ENCODE measurements at places on chromosomes 1 and 21. TPM values are rescaled to one million over a fixed set of nuclear protein-coding genes. Genes with fewer than 3 reads are reported as not detected.

GRCh38 chr1:115277276-115277675 is 60.8 kb downstream of the NGF start:
- no peak overlapping the region for H3K27ac ChIP-seq
- peak; percentile 88 for DNase-seq
- no peaks in the 10 kb centered on the region for H3K36me3 ChIP-seq
- H3K4me1 ChIP-seq = peaks cover 6% of the 10 kb centered on the region
- H3K4me3 ChIP-seq = no peak overlapping the region

GRCh38 chr1:17297991-17298390 is 10.0 kb upstream of the PADI4 start:
- no peak overlapping the region for H3K27ac ChIP-seq
- H3K27me3 ChIP-seq = peaks cover 5% of the 10 kb centered on the region
- H3K36me3 ChIP-seq = no peaks in the 10 kb centered on the region
- no peak for DNase-seq

GRCh38 chr1:186887203-186887602 is 58.5 kb downstream of the PLA2G4A start:
- no peaks in the 10 kb centered on the region for H3K27me3 ChIP-seq
- H3K4me1 ChIP-seq = no peaks in the 10 kb centered on the region
- peak; percentile 60 for DNase-seq
- no peaks in the 10 kb centered on the region for H3K36me3 ChIP-seq
- H3K4me3 ChIP-seq = no peak overlapping the region
- no peak overlapping the region for H3K27ac ChIP-seq

GRCh38 chr1:36803868-36804570 is 230.3 kb downstream of the GRIK3 start:
- H3K27me3 ChIP-seq = no peaks in the 10 kb centered on the region
- no peak overlapping the region for H3K27ac ChIP-seq

GRCh38 chr1:11654137-11654938 is at the start of the genes FBXO2 and FBXO44:
Gene FBXO2, minus strand, starts transcription at chr1:11654429. Its CDS starts 89 bp downstream, at chr1:11654340.
Gene FBXO44, plus strand, starts transcription at chr1:11654877. Its CDS starts 959 bp downstream, at chr1:11655836.
- H3K27me3 ChIP-seq = peaks cover 11% of the 10 kb centered on the region
- DNase-seq = no peak
- peaks cover 11% of the 10 kb centered on the region for H3K4me1 ChIP-seq
- no peaks in the 10 kb centered on the region for H3K36me3 ChIP-seq

DNA sequence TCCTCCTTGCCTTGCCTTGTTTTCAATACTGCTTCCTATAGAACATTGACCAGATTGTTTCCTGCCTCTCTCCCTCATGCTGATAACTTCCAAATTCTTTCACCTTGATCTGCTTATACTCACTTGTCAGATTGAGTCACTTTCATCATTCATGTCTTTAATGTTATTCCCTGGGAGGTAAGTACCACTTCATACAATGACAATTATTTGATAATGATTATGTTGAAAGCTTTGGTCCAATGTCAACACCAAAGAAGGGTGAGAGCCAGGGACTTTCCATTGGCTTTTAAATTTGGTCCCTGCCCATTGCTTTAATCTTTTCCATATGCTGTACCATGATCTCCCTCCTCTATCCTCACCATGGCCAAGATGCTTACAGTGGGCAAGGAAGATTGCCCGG is 137.4 kb downstream of the SYT2 start:
- no peak for DNase-seq
- no peak overlapping the region for H3K27ac ChIP-seq
- no peak overlapping the region for H3K4me3 ChIP-seq
- no peaks in the 10 kb centered on the region for H3K27me3 ChIP-seq

GRCh38 chr1:55456971-55457370 is 241.8 kb upstream of the USP24 start:
- no peaks in the 10 kb centered on the region for H3K27me3 ChIP-seq
- no peaks in the 10 kb centered on the region for H3K4me1 ChIP-seq
- H3K27ac ChIP-seq = no peak overlapping the region
- DNase-seq = no peak

GRCh38 chr21:45724345-45724961 is 80.9 kb downstream of the PCBP3 start:
- no peak overlapping the region for H3K4me3 ChIP-seq
- H3K36me3 ChIP-seq = no peaks in the 10 kb centered on the region
- peaks cover 4% of the 10 kb centered on the region for H3K4me1 ChIP-seq
- no peaks in the 10 kb centered on the region for H3K27me3 ChIP-seq
- no peak for DNase-seq

- no peaks in the 10 kb centered on the region for H3K36me3 ChIP-seq
- DNase-seq = no peak
- no peak overlapping the region for H3K4me3 ChIP-seq
- no peaks in the 10 kb centered on the region for H3K4me1 ChIP-seq
- H3K27me3 ChIP-seq = no peaks in the 10 kb centered on the region
These were observed 55.2 kb upstream of the LGALS8 start for GRCh38 chr1:236468625-236469024.

DNA sequence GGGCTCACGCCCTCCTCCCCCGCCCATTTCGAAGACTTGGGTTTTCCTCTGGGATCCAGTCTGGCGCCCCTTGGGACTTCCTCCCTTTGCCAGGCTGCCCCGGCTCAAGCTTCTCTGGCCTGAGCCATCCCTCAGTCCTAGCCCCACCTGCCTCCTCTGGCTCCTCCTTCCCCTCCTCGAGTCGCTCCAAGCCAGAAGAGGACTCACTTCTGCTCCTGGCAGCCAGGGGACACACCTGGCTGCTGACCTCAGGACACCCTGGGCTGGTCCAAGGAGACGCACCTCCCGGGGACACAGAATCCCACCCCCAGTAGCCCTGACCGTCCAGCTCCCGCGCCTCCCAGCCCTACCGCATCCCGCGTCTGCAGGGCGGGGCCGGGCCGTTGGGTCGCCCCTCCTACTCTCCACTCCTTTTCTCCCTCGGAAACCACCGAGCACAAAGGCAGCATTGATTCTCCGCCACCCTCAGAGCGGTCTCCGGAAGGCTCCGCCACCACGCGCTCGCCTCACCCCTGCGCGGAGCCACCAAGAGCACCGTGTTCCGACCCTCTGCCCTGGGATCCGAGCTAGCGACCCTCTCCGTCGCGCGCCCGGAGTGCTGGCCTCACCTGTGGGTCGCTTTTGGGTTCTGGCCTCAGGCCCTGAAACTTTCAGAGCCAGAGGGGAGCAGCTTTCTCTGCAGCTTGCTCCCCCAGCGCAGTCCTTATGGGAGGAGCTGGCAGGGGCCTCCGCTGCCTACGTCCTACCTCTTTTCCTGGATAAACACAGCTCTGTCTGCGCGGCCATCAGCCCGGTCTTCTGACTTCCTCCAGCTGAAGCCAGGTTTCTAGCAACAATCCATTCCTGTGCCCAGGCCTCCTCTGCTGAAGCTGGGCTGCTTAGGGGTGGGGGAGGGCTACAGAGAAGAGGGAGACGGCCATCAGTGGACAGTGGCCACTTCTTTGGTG is at the start of gene C2CD4D:
TSS of gene C2CD4D (minus strand) at position 364 of the 947 bp plus-strand sequence. CDS start 831 bp downstream, outside the sequence.
- no peak for DNase-seq
- H3K4me1 ChIP-seq = peaks cover 27% of the 10 kb centered on the region
- peak within 1 kb of the TSS; percentile 40 for H3K4me3 ChIP-seq
- no peak within 1 kb of the TSS for H3K27ac ChIP-seq

DNA sequence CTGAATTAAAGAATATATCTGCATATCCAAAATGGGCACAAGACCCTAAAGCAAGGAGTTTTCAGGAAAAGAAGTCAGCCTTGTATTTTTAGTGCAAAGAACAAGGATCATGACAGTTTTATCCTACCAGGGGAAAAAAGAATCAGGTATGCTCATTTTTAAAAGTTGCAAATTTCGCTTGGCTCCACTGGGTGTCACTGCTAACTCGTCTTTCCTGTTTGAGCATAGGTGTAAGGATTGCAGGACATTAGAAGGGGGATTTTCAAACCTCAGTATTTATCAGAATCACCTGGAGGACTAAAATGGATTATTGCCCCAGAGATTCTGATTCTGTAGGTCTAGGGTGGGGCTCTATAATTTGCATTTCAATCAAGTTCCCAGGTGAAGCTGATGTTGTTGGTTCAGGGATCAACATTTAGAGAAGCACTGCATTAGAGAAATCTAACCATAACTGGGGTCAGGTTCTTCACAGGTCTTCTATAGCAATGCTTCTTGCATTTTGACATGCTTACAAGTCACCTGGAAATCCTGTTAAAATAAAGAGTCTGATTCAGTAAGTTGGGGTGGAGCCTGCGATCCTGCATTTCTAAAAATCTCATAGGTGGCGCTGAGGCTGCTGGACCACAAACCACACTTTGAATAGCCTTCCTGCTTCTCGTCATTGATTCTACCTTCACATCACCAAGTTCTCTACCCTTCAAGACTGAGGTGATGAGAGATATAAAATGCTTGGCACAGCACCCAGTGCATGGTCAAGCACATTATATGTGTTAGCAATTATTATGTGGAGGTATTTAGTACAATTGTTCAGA is 39.6 kb downstream of the NUF2 start:
- no peak for DNase-seq
- H3K4me3 ChIP-seq = no peak overlapping the region
- no peaks in the 10 kb centered on the region for H3K36me3 ChIP-seq
- H3K4me1 ChIP-seq = no peaks in the 10 kb centered on the region
- H3K27ac ChIP-seq = no peak overlapping the region

DNA sequence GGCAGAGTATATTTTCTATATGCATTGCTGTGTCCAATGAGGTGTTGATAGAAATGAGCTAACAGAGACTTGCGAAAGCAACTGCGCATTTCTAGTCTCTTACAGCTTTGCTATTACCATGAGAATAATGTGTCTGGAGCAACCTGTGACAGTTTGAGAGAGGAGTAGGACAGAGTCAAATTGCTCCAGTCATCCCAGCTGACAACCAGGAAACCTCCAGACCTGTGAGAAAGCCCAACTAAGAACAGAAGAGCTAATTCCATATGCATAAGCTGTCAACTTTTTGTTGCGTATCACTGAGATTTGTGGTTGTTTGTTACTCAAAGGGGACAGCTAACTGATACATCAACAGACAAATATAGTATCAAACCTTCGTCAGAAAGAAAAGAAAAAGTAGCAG is 354.1 kb upstream of the LRRC7 start:
- no peak for DNase-seq
- H3K36me3 ChIP-seq = no peaks in the 10 kb centered on the region
- H3K4me3 ChIP-seq = no peak overlapping the region
- H3K4me1 ChIP-seq = no peaks in the 10 kb centered on the region

- DNase-seq = peak; percentile 81
- peaks cover 5% of the 10 kb centered on the region for H3K36me3 ChIP-seq
- no peak overlapping the region for H3K4me3 ChIP-seq
- H3K4me1 ChIP-seq = peaks cover 6% of the 10 kb centered on the region
These were observed 34.8 kb downstream of the CHAF1B start for GRCh38 chr21:36419996-36420395.

DNA sequence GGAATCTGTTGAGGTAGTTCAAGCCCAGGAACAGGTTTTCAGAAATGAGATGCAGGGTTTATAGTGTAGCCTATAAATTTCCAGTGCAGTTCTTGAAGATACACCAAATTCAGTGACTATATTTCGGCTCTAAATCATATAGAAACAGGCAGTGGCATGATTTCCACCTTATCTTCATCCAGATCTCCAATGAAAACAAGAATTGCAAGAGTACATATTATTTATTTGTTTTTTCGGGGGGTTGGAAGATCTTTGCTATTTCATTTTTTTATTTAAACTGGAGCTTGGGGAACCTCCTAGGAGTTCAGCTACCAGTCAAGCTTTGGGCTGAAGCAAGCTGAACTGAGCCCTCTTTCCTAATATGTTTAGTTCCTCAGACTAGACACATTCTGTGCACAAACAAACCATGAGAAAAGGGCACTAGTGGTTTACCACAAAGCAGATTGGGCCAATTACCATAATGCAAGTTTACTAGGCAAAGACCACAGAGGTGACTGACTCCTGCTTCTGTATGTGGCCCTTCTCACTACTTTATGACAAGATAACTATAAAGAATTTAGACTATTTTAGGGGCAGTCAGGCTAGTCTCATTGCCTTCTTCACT is 68.5 kb downstream of the RGS2 start:
- peaks cover 3% of the 10 kb centered on the region for H3K27me3 ChIP-seq
- H3K4me1 ChIP-seq = peaks cover 4% of the 10 kb centered on the region
- no peak overlapping the region for H3K4me3 ChIP-seq

DNA sequence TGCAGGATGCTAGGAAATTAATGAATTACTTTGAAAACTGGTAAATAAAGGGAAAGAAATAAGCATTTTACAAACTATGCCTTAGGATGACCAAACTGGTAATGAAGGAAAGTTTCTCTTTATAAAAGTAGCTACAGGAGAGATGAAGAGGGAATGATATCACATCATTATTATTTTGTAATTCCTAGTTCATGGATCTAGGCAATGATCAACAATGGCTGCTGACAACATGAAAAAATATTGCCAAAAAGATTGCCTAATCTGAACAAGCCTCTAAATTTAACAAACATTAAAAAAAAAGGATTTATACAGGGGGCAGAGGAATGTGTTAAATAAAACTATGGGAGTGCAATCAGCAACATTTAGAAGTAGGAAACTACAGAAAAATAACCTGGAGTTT is 38.9 kb downstream of the NOS1AP start:
- no peaks in the 10 kb centered on the region for H3K4me1 ChIP-seq
- no peak overlapping the region for H3K4me3 ChIP-seq
- no peak overlapping the region for H3K27ac ChIP-seq
- no peak for DNase-seq
- H3K27me3 ChIP-seq = no peaks in the 10 kb centered on the region

DNA sequence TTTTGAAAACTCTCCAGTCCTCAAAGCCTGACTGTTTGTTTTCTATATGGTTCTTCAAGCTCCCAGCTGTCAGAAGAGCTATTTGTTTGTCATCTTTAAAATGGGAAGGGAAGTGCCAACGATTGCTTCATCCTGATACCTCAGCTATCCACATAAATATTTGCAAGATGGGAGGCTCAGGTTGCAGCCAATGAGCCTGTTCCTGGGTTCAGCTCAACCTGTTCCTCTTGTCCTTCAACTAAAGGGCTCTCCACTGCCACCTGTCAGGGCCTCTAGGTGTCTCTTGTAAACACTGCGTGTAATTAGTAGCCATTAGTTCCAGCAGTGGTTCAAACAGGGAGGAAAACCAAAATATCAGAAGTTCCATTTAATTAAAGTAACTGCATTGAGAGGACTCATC is 445.1 kb downstream of the AJAP1 start:
- no peak for DNase-seq
- H3K27me3 ChIP-seq = no peaks in the 10 kb centered on the region
- no peak overlapping the region for H3K27ac ChIP-seq
- no peaks in the 10 kb centered on the region for H3K36me3 ChIP-seq
- no peaks in the 10 kb centered on the region for H3K4me1 ChIP-seq

DNA sequence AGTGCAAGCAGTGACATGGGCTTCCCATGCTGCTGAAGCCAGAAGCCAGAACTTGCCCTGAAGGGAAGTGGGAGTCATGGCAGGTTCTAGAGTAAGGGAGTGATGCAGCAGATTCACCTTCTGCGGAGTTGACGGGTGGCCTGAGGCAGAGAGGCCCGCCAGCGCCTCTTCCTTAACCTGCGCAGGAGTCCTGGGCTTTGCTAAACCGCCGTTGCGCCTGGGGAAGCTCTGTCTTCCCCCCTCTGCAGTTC is 67.3 kb downstream of the OBSCN start:
- no peaks in the 10 kb centered on the region for H3K27me3 ChIP-seq
- DNase-seq = no peak
- no peaks in the 10 kb centered on the region for H3K36me3 ChIP-seq

The KPNA6 gene
- total RNA-seq = 122 TPM

The USP21 gene
- total RNA-seq = 14.4 TPM

The CR1 gene
- 0.14 TPM for total RNA-seq

The SPRR5 gene
- not detected for total RNA-seq

The ILDR2 gene
- 9.3 TPM for total RNA-seq

The MIXL1 gene
- 0.16 TPM for total RNA-seq

The SPRR2A gene
- not detected for total RNA-seq

The SHISAL2A gene
- not detected for total RNA-seq

The PUM1 gene
- 143 TPM for total RNA-seq

The MAP3K21 gene
- 2.2 TPM for total RNA-seq

The PBX1 gene
- 37.2 TPM for total RNA-seq

The ASAP3 gene
- total RNA-seq = 32.1 TPM

The TMEM269 gene
- 0.07 TPM for total RNA-seq

The HORMAD1 gene
- not detected for total RNA-seq

All from astrocyte (in vitro differentiated cells and primary cell).